ENCODE measurements at places on chromosomes 6 and 20.

- no peak for DNase-seq
Observed at GRCh38 chr20:23670361-23670760, 18.5 kb downstream of the CST4 start.

GRCh38 chr6:14880677-14881076 lies 365.2 kb upstream of the JARID2 start:
- no peak for DNase-seq

GRCh38 chr20:53915446-53916172 lies 154.8 kb downstream of the BCAS1 start:
- peak; percentile 93 for DNase-seq

GRCh38 chr6:137363805-137364138 lies 130.4 kb downstream of the OLIG3 start:
- DNase-seq: no peak

DNA sequence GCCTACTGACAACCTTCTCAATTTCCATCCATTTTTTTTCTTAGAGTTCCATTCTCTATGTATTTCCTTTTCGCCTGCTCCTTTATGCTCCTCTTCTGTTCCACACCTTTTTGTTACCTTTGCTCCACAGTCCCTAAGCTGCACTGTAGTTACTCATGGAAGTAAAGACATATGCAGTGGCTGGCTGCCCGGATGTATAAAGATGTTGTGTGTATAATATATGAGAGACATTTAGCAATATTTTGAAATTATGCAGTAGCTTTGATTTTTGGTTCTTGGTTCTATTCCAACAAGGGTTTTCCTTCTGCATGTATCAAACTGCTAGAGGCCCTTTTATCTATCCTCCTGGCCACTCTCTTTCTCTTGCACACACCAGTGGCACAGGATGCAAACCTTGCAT lies 234.9 kb downstream of the DOK5 start:
- no peak for DNase-seq

- no peak for DNase-seq
Observed at GRCh38 chr6:40341726-40342125, 245.4 kb downstream of the LRFN2 start.

DNA sequence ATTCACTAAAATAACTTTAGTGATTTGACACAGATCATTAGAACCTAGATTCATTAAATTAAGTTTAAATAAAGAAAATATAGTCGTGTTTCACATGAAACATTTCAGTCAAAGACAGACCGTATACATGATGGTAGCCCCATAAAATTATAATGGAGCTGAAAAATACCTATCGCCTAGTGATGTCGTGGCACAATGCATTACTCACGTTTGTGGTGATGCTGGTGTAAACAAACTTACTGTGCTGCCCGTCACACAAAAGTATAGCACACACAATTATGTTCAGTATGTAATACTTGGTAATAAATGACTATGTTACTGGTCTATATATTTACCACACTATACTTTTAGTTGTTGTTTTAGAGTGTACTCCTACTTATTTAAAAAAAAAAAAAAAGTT lies 17.3 kb downstream of the DST start:
- DNase-seq: no peak

GRCh38 chr6:165662041-165662748 lies 846 bp downstream of the PDE10A start:
- DNase-seq: no peak

- no peak for DNase-seq
Observed at GRCh38 chr6:89379281-89379680, 26.8 kb upstream of the UBE2J1 start.
